Activated T-cell treated with anti-CD3 and anti-CD28 coated beads for 1 hour (primary cell): ENCODE measurements at places on chromosomes 2 and 18.

- DNase-seq, result no peak
Measured at GRCh38 chr2:166610180-166610912, 116.3 kb upstream of the SCN7A start.

- DNase-seq, result no peak
Measured at GRCh38 chr2:38598200-38598990, 4.3 kb downstream of the HNRNPLL start.

GRCh38 chr2:120543899-120544298, 191.8 kb upstream of the GLI2 start:
- no peak for DNase-seq

- no peak for DNase-seq
Measured at GRCh38 chr2:88613921-88614320, 13.3 kb downstream of the EIF2AK3 start.

- no peak for DNase-seq
Measured at GRCh38 chr2:158969162-158969714, 798 bp downstream of the TANC1 start.

- DNase-seq, result no peak
Measured at GRCh38 chr18:7608781-7609201, 41.7 kb downstream of the PTPRM start.

DNA sequence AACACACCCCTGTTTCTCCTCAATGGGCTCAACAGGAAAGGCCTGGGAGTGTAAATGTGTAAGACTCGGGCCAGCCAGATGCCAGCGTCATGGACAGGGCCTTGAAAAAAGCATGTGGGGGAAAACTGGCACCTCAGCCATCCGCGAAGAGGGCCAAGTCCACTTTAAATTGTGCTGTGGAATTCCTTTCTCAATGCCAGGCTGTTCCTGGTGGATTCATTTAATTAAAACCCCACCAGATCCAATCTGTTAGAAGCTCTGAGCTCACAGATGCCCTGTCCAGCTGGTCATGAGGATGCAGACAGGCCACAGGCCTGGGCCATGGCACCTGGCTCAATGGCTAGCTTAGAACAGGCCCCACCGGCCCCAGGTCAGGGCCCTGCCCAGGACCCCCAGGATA, 24.8 kb downstream of the KCNK3 start:
- DNase-seq, result no peak

DNA sequence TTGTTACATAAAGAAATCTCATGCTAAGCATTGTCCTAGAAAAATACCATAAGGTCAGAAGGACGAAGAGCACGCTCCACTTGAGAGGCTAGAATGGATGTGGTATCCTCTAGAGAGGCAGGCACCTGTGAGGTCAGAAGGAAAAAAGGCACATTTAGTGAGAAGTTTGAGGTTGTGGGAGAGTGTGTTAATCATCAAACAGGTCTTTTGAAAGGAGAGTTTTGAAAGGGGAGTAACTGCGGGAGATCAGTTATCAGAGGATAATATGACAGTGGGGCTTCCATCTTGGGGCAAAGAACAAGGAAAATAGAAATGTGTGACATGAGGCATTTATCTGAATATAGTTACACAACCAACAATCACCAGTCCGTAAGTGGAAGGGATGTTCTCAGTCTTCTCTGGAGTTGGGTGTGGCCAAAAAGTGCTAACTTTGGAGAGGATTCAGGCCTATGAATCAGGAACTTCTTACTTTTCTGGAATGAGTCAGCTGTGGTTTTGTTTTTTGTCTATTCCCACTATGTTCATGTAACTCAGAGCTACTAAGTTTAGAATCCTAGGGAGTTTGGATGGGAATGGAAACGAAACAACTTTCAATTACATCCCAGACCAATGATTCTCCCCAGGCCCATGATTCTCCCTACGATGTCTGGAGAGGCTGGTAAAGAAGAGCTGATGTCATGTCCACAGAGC, 451.4 kb upstream of the ST6GAL2 start:
- no peak for DNase-seq

DNA sequence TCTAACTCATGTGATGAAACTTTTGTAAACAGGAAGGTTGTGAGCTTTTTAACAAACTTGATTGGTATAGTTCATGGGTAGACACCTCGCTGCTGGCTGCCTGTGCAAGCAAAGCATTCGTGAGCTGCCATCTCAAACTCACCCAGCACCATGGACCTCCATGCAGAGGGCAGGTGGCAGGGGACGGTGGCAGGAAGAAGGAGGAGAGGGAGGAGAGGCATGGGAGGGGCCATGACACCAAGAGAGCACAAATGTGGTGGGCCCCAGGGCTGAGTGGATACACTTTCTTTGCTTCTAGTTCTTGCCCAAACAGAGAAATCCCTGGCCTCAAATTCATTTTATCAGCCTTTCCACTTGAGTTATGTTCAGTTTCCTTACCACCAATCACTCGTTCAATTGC, 29.1 kb downstream of the AFG3L2 start:
- no peak for DNase-seq

- no peak for DNase-seq
Measured at GRCh38 chr2:3498783-3499394, 20.4 kb downstream of the ADI1 start.

DNA sequence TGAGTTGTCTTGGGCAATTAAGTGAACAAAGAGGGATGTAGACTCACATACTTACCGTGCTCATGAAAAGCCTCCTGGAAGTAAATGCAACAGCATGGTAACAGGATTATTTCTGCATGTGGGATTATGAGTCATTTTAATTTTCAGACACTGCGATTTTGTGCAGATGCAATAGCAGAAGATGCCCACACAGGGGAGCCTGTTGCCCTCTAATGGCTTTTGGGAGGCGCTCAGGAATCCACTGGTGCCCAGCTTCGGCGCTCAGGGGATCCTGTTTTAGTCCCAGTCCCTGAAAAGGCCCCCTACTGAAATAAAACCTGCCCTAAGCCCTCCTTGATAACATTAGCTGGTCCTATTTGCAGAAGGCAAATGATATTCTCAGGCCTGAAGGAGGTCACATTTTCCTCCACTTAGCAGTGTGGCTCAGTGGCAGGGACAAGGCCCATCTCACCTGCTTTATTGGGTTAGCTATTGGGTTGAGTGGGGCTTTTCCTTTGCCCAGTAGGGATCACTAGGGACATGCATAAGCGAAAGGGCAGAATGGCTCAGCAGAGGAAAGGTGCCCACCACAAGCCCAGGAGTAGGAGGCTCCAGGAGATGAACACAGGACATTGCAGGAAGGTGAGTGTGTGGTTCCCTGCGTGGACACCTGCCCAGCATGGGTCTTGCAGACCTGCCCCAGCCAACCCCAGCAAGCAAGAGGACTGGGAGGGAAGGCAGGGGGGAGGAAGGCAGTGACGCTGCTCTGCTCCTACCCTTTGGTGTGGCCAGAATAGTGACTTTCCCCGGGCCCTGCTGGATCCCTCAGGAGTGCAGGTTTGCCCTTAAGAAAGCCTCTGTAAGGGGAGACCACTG, 26.5 kb upstream of the KCNS3 start:
- no peak for DNase-seq

GRCh38 chr2:223941579-223942277, 3.4 kb downstream of the WDFY1 start:
- no peak for DNase-seq

DNA sequence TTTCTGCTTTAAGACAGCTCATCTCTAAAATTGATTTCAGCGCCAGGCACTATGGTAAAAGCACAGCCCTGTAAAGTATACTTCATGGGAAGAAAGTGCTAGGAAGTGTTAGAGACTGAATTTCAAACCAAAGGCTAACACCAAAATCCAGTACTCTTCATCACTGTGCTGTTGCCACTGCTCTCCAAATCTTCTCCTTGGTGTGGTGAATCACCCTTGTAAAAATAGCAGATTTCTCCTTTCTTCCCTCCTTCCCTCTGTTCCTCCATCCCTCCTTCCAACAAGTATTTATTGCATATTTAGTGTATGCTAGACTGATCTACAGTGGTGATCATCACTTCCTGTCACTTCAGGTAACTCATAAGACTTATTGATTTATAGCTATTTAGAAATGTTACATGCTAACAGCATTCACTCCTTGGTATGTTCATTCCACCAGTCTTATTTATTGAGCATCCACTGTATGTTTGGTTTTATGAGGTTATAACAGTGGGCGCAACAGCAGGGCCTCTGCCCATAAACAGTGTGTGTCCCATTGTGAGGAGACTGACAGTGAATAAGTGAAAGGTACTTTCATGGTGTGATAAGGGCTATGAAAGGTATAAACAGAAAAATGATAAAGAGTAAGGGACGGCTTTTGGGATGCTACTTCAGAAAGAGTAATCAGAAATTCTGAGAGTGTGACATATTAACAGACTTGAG, 20.0 kb downstream of the KDM3A start:
- no peak for DNase-seq

DNA sequence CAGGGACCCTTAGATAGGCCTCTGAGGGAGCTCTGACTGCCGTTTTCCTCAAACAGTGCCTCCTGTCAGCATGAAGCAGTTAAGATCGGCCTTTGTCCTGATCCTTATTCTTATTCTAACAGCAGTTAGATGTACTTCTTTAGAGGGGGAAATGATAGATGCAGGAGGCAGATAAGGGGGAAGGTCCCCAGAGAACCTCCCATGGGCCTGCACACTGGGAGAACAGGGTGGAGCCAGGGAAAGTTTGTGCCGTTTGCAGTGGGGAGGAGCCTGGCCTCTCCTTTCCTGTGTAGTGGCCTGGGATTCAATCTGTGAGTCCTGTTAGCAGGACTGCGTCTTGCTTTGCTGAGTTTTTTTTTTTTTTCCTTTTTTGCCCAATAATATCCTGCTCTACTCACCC, 7.9 kb upstream of the INPP4A start:
- no peak for DNase-seq

DNA sequence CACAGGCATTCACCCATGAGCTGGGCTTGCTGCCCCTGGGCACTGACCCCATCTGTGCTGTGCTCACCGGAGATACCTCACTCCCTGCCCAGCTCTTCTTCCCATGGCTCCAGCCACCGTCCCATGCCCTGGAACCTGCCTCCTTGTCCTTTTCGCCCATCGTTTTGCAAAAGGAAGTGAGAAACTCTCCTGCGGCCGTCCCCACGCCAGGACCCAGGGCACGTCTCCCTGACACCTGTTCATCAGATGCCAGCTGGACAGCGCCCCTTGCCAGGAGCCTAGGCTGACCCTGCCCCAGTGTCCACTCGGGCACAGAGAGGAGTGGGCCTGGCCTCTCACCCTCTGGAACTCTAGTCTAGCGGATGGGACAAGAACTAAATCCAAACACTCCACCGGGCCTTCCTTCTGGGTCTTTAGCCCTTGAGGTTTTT, 238.6 kb downstream of the SEPTIN10 start:
- no peak for DNase-seq

DNA sequence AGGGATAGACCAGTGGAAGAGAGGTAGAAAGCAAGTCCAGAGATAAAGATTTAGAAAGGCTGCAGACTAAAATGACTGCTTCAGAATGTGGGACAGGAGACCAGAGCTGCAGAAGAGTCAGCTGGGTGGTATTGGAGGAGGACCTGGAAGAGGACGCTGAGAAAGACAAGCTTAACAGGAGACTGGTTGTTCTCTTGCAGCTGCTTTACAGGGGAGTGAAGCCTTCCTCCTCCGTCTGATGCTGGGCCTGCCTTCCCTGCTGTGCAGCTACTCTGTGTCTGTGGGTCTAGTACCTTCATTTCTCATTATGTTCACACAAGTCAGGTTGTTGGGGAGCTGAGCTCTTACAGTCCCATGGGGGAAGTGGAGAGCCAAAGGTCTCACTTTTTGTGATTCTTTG, 35.7 kb downstream of the SPATS2L start:
- DNase-seq, result no peak

DNA sequence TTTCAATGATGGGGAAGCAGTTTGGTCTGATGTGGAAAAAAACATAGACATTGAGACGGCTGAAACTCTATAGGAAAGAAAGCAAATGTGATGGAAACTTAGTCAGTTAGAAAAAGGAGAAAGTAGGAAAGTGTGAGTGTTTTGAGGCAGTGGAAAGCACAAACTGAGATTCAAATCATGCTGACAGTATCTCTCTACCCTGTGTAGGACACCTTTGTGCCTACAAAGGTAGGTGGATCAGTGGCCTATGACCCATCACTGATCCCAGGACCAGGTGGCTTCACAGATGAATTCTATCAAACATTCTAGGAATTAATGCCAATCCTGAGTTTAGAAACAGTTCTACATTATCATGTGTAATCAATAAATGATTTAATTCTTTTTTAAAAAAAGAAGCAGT, 57.1 kb downstream of the CD226 start:
- DNase-seq, result no peak

DNA sequence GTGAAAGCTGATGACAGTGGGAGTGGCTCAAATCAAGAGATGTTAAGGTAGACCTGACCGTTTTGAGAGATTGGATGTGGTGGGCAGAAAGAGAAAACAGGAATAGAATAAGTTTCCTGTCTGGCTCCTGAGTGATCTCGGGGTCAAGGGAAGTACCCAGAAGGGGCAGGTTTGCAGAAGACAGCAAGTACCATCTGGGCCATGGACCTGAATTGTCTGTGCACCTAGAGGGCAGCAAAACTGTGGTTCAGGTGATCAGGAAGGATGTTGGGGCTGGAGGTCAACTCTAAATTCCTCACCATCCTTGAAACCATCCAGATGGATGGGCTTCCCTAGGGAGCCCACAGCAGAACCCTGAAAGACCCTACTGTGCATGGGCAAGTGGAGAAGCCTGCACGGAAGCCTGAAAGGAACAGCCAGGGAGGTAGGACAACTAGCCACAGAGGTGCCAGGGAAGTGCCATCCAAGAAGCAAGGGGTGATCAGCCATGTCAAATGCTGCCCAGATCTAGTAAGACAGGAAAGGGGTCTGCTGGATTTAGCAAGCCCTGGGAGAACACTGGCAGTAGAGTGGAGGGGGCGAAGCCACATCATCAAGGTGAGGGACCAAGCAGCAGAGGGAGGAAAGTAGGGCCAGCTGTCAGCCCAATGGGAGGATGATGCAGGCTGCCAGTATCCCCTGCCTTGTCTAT, 8.0 kb downstream of the TEX261 start:
- no peak for DNase-seq
